NCI-H187 treated with DMSO at 0.1 percent for 48 hours (cell line): ENCODE measurements at places on chromosomes 3 and 15.

- DNase-seq, result no peak
Measured at GRCh38 chr3:23254835-23255234, 51.7 kb downstream of the UBE2E2 start.

GRCh38 chr3:59873576-59874230 is 823.9 kb upstream of the CFAP20DC start:
- no peak for DNase-seq

GRCh38 chr3:127274200-127274760 is 13.6 kb downstream of the PRR20G start:
- DNase-seq, result no peak

DNA sequence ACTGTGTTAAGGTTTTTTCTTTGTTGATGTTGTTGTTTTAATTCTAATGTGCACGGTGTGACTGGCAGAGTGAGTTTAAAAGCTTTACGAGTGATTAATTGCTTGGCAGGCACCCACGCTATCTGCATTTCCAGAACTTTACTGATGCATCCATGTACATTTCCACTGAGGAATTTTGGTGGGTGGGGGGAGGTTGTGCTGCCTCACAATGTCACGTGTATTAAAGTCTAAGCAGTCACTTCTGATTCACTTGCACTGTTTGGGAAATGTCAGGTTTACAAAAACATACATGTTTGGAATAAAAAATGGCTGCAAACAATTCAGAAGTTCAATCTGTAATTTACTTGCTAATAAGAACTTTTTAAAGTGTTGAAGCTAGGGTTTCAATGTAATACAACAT is 38.5 kb upstream of the CTDSPL start:
- no peak for DNase-seq

DNA sequence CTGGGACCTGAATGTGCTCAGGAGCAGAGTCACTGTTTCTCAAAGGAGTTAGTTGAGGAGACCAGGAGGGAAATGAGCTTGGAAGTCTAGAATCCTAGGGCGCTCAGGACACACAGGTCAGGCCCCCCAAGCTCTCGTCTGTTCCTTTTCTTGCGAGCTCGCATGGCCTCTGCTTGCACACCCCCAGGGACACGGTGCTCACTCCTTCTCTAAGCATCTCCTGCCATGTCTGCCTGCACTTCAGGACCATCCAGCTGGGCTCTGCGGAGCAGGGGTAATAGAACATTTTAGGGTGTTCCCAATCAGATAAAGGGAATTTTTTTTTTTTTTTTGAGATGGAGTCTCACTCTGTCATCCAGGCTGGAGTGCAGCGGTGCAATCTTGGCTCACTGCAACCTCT is 213.2 kb downstream of the XXYLT1 start:
- DNase-seq, result no peak

DNA sequence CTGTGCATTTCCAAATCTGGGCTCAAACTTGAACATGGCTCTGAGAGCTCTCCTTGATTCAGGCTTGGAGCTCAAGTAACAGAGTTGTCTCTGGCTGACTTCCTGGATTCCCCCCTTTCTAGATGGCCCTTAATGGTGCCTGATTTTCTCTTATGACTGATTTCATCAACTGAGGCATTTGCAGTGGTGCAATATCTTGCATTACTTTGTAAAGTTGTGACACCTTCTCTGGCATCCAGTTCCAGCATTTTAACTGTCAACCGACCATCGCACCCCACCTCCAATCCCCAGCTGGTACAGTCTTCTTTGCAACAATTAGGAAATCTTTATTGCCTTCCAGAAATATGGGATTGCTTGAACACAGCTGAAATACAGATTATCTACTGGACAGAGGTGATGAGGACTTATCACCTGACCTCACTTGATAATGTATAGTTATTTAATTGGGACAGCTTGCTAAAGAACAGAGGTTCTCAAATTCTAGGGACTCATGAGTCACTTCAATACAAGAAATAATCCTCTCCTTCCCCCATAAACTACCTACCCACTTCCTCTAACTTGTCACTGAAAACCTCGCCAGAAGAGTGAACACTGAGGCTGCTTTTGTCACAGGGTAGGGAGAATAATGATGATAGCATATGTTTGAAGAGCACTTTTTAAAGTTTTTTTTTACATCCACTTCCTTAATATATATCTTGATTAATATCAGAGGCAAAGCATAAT is 41.8 kb downstream of the FILIP1L start:
- no peak for DNase-seq

DNA sequence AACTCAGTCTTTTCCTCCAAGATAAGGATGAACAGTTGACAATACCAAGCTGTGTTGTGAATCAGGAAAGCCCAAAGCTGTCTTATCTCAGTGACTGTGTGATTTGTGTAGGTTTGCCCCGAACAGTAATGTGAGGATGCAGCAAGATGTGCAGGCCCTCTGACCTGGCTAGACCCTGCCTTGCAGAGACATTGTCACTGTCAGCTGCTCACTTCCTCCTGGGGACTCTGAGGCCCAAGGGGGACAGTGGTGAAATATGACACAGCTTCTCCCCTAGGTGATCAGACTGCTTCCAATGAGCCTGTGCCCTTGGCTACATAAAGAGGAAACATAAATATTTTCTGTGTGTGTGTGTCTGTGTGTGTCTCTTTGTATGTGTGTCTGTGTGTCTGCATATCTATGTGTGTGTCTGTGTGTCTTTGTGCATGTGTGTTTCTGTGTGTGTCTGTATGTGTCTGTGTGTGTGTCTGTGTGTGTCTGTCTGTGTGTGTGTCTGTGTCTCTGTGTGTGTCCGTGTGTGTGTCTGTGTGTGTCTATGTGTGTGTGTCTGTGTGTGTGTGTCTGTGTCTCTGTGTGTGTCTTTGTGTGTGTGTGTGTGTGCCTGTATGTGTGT is 21.7 kb downstream of the LRRK1 start:
- no peak for DNase-seq
